CD4-positive, alpha-beta T cell treated with Interleukin-6 at 100 ng/mL for 8 hours (primary cell): ENCODE measurements at places on chromosomes 12 and 14.

DNA sequence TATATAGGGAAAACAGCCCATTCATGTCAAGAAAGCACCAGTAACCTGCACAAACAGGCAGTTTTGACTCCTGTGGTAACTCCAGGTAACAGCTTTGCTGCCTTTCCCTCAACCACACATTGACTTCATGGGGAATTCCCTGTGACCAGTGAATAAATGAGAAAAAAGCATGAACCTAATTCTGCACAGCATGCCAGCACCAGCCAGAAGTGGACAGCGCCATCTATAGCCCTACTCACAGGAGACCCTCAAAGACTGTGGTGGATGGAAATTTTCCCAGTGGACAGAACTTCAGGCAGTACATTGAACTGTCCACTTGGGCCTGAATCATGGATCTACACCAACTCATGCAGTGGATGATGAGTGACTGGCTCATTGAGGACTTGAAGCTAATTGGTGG is 152.1 kb downstream of the SLC8A3 start:
- DNase-seq = no peak

DNA sequence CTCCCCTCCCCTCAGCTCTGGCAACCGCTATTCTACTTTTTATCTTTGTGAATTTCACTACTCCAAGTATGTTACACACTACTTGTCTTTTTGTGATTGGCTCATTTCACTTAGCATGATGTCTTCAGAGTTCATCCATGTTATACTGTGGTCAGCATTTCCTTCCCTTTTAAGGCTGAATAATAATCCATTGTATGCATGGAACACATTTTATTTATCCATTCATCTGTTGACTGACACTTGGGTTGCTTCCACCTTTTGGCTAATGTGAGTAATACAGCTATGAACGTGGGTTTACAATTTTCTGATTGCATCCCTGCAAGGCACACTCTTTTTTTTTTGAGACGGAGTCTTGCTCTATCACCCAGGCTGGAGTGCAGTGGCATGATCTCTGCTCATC is 53.0 kb upstream of the FUT8 start:
- DNase-seq = no peak

- DNase-seq = no peak
These were observed 19.8 kb downstream of the ZFYVE21 start for GRCh38 chr14:103735439-103735814.

DNA sequence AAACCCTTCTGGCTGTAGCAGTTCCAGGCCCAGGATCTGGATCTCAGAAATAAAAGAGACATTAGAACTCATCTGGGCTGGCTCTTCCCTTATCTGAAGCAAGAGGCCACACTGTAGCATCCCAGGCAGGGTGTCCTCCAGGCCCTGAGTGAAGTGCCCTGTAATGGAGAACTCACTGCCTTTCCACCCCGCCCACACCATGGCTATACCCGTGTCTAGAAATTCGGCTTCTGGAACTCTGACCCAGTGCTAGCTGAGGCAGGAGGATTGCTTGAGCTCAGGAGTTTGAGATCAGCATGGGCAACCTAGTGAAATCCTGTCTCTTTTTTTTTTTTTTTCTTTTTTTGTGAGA is 23.5 kb upstream of the PLEKHG3 start:
- no peak for DNase-seq

- no peak for DNase-seq
These were observed 224.2 kb downstream of the LRFN5 start for GRCh38 chr14:41830714-41831406.

DNA sequence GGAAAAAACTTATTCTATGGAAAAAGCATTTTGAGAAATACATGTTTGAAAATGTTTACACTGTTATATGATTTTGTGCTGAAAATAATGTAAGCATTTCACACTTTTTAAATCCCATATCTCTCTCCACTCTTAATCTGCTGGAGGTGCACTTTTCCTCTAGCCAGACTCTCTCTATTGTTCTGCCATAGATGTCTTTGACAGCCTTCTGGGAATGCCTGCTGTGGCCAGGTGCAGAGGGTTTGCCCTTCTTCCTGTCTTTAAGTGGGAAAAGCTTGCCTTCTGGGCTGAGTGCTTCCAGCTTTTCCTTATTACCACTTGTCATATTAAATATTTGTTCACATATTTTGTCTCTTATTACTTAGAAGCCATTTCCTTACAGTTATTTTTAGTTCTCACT is 60.1 kb upstream of the PPM1H start:
- no peak for DNase-seq

DNA sequence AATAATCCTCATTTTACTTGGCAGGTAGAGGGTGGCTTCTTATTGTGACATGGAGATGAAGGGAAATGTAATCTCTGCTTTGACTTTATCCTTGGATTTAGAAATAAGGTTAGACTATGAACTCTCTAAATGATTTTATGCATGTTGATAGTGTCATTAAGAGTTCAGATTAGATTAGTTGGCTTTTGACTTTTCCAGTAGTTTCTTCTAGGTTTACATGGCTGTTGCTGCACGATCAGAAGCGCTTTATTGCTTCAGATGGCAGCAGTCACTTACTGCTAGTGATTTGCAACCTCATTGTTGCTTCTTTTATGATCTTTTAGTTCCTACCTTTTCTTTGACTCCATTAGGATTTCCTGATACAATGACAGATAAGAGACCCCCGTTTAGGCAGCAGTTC is 32.3 kb downstream of the SLC15A5 start:
- no peak for DNase-seq

GRCh38 chr12:10697156-10697555 is 23.3 kb upstream of the STYK1 start:
- no peak for DNase-seq

GRCh38 chr12:110466791-110467190 is 1.3 kb downstream of the GPN3 start:
- DNase-seq = no peak

GRCh38 chr12:100718187-100718586 is 76.4 kb upstream of the ANO4 start:
- no peak for DNase-seq

- DNase-seq = no peak
These were observed 47.4 kb upstream of the TRAF3 start for GRCh38 chr14:102729825-102730224.

DNA sequence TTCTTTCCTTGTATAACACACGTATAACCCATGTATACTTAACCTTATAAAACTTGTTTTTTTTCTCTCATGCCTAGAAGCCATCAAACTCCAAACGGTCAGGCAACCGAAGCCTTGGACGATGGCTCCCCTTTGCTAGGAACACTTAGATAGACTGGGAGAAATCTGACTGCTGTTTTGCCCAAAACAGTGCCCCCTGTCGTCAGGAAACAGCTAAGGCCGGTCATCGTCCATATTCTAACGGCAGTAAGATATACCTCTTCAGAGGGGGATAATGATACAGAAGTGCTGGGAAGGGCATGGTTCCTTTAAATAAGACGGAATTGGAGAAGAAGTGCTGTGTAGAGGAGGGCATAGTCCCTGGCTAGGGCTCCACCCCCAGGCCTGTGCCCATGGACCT is 130.5 kb downstream of the SLC41A2 start:
- no peak for DNase-seq

DNA sequence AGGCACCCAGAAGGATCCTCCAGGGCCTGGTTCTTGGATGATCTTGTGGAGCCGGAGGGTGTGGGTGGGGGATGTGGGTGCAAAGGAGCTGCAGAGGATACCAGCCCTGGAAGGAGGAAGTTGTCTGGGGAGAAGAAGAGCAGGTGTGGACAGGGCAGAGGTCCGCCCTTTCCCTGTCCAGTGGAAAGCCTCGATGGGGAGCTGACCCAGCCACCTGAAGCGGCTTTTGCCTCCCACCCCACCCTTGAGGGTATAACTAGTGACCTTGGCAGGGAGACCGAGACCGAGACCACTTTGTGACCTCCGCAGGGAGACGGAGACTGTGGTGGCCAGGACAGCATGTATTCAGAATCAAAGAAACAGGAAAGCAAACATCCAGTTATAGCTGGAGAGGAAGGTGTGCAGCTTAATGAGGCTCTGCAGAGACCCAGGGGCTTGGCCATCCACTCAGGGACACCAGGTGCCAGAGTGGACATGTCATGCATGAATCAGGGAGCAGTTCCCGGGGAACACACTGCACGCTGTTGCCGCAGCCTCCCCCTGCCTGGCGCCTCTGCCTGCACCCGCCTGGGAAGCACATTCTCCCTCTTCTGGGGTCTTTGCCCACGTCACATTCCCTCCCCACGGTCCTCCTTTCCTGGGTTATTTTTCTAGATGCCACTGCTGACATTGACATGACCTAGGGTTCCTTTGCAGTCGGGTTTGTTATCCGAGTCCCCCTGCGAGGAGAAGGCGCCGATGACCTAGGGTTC is 87.7 kb downstream of the ADGRD1 start:
- DNase-seq = no peak

- DNase-seq = no peak
These were observed 73.1 kb downstream of the NOC4L start for GRCh38 chr12:132217371-132217770.

GRCh38 chr14:51504669-51505068 is 147.0 kb upstream of the FRMD6 start:
- DNase-seq = no peak

DNA sequence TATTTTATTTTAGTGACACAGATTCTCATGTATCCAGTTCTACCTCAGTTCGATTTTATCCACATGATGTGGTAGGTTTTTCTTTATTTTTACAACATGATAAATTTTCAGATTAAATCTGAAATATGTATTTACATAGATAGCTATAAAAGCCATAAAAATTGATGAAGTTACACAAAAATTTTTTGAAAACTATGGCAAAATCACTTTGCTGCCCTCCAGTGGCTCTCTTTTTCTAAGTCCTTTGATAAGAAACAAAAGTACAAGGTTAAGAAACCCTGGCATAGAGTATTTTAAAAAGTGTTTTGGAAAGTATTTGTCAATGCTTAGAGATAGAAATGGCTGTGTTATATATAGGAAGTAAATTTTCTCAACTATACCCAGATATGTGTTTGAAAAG is 104.2 kb downstream of the PCNX1 start:
- peak; percentile 8 for DNase-seq

DNA sequence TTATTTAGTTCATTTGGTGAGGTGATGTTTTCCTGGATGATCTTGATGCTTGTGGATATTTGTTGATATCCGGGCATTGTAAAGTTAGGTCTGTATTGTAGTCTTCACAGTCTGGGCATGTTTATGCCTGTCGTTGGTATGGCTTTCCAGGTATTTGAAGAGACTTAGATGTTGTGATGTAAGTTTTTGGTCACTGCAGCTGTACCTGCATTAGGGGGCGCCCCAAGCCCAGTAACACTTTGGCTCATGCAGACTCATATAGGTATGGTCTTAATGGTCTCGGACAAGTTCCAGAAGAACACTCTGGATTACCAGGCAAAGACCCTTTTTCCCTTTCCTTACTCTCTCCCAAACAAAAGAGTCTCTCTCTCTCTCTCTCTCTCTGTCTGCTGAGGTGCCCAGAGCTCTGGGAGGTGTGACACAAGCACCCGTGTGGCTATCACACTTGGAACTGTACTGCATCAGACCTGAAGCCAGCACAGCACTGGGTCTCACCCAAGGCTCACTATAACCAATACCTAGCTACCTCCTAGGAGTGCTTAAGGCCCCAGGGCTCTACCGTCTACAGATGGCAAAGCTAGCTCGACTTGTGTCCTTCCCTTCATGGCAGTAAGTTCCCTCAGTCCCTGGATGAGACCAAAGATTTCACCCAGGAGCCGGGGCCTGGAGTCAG is 425.8 kb upstream of the ATXN7L3B start:
- DNase-seq = no peak

DNA sequence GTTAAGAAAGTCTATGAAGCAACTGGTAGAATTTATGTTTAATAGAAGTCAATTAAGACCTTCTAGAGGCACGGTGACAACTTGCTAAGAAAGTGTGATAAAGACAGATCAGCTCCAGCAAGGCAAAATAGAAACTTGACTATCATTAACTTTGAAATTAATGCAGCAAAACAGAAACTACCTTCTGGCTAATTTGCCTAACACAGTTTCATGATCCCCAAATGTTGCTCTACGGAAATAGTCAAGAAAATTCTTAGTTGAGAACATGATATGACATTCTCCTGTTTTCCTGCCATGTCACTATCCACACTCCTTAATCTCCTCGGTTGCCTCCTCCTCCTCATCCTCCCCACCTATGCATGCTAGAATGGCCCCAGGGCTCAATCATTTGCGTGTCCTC is 4.2 kb downstream of the DENND5B start:
- no peak for DNase-seq

DNA sequence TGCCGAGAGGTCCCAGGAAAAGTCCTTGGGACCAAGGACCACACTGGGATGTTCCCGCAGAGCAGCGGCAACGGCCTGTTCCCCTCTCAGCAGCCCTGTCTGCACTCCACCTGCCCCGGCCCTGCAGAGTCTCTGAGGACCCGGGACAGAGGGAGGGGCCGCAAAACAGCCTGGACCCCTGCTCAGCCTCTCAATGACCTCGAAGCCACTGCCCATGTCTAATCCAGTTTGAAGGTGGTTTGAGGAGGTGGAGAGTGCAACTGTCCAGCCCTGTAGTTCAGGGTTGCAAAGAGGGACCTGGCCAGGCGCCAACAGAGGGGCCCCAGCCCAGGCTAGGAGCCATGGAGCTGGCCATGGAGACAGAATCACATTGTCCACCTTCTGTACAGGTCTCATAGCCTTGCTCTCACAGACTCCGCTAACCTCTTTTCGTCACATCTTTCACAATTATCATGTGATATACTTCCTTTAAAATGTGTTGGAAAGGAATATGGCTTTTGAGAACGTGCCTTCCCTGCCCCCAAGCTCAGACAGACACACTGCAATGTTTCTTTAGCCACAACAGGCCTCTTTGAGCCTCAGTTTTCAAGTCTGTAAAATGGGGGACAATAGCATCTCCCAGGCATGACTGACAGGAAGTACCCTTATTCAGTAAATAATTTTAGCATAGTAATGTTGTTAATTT is 49.3 kb downstream of the ACTN1 start:
- DNase-seq = no peak

GRCh38 chr12:112939761-112940381 is 1.6 kb downstream of the OAS3 start:
- no peak for DNase-seq

- no peak for DNase-seq
These were observed 12.1 kb downstream of the C14orf180 start for GRCh38 chr14:104591506-104592291.

GRCh38 chr12:4270016-4270830 is 3.3 kb upstream of the CCND2 start:
- DNase-seq = no peak

GRCh38 chr12:116465856-116466255 is 93.3 kb upstream of the MAP1LC3B2 start:
- DNase-seq = no peak

DNA sequence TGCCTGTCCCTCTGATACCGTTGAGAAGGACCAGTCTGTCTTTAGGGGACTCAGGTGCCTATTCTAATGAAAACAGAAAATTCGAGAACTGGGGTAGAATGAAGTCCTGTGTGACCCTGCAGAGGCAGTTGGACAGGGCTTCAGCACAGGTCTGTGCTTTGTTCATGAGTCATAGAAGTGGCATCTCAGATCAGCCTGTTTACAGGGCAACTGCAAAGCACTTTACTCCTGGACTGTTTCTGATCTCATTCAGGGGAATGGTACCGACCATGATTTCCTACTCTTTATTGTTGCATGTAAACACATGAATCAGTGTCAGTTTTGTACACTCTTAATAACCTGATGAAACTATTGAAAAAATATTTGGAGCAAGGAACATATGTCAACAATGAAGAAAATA is 1517.0 kb downstream of the AACS start:
- DNase-seq = no peak

GRCh38 chr14:62304257-62304656 is 542.0 kb downstream of the SNAPC1 start:
- no peak for DNase-seq
